ENCODE measurements at places on chromosomes 4 and X.

DNA sequence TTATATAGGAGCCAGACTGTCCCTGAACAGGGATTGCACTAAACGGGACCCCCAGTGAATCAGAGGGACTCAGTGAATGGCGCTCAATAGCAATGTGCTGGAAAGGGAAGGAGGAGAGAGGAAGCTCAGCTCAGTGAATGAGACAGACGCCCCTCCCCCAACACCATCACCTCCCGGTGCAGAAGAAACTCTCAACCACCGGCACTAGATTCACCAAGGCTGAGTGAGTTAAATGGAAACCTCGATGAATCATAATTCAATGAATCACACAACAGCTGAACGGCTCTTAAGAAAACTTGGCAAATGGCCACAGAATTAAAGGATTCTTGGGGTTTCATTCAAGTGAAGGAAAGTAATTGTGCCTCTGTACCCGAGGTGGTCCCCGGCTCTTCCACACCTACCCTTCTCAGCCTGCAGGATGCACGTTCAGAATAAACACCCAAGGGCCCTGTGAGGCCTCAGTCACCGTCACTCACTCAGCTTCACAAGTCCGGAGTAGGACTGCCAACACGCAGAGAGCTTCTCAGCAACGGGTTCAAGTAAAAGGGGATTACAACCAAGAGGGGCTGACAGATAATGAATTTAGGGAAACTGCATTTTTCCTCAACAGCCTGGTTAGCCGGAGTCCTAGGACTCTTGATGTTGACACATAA lies 29.3 kb downstream of the CRMP1 start:
- peak; percentile 8 for DNase-seq

GRCh38 chr4:71198958-71199357 lies 139.9 kb upstream of the SLC4A4 start:
- no peak for DNase-seq

GRCh38 chr4:10671799-10672198 lies 12.8 kb downstream of the CLNK start:
- no peak for DNase-seq

GRCh38 chr4:6272863-6273660 lies 3.4 kb downstream of the WFS1 start:
- DNase-seq = no peak

GRCh38 chr4:73606465-73606974 lies 13.7 kb downstream of the RASSF6 start:
- no peak for DNase-seq

DNA sequence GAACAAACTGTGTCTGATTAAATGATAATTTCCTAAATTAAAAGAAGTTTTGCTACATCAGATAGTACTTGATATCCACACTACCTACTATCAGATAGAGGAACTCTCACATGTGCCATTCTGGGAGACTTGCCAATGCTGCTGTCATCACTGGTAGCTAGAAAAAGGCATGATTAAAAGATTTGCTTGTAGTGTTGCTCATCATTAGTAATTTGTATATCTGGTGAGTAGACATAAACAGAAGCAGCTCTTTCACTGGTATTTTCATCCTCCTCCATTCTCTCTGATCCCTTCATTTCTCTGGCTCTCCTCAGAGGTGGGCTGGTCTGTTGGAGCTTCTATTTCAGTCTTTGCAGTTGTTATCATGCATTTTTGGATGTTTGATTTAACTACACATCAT lies 56.0 kb downstream of the SPRY1 start:
- DNase-seq = no peak

GRCh38 chr4:54553001-54553400 lies 104.8 kb upstream of the KIT start:
- DNase-seq = no peak

GRCh38 chr4:187166886-187167512 lies 443.3 kb upstream of the FAT1 start:
- no peak for DNase-seq

Measured in stimulated activated CD4-positive, alpha-beta T cell treated with anti-CD3 and anti-CD28 coated beads, Interleukin-12 subunit alpha, Interleukin-12 subunit beta, amount 100 ng/mL, for 24 hours (primary cell).